ENCODE measurements at places on chromosomes 1 and 21.

DNA sequence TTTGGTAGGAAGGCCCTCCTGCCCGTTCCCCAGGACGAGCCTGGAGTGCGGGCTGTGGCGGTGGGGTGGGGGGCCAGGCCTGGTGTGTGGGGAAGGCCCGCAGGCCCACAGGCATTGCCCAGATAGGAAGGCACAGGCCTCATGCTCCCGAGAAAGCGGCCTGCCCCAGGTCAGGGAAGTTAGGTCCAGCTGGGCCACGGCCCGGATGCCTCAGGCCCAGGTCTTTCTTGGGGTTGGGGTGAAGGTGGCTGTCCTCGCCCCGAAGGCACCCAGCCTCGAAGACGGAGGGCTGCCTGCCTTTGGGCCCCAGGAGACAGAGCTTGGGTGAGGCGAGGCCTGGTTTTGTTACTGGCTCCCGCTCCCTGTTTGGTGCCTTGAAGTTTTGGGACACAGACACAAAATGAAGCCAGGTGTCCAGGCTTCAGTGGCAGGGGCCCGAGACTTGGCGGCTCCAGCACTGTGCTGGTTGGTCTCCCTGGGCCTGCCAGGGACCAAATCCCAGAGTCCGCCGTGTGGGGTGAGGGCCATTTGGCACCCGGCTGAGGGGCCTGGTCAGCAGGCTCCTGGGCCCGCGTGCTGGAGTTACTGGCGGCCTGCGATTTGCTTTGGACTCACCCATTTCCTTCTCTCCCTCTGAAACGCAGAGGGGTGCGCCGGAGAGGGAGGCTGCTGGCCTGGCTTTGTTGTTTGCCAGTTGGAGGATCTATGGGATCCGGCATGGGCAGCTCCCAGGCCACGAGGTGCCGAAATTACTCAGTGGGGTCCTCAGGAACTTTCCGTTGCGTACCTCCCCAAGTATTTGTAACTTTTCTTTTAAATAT is 2.0 kb downstream of the SKI start:
- peak; percentile 76 for DNase-seq

DNA sequence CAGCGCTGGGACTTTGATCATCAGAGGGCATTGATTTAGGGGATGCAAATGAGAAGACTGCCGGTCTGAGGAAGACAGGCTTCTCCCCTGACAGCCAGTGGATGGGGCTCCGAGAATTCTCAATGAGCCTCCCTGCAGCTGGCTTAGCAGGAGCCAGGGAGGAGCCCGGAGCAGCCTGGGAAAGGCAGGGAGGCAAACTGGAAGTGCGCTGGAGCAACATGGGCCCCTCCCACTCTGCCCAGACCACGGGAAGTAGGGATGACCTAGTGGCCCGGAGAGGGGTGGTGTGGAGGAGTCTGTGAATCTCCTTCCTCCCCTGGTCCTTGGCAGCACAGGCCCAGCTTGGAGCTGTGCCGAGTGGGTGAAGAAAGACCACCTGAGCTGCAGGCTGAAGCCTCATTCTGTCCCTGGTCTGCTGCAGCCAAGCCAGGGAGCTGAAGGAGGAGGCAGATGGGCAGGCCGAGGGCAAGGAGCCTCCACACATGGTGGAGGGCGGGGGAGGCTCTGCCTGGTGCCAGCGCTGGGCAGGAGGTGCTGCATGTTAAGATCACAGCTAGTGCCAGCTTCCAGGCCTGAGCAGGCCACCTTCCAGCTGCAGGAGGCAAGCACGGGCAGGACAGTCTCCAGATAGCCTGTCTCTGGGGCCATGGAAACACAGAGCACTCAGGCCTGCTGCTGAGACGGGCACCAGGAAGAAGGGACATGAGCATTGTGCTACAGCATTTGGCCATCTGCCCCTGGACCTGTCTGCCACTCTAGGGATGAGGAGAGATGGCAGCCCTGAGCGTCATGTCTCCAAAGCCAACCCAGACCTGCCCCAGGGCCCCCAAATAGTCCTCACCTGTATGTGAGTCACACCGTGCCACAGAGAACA is 12.2 kb upstream of the CLSTN1 start:
- DNase-seq = no peak

DNA sequence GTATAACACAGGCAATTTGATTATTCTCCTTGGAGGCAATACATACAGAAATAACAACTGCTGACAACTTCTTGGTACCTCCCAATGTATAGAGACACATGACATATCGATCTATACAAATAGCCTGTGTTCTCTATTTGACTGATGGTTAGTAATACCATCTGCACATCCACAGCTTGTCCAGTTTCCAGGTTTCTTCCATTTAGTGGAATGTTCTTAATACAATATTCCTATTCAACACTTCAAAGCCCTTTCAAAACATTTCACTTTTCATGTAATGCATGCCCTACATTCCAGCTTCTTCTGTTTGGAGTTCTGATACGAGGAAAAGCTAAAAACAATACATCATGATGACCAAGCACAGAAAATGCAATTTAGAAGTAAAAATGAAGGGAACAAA is 37.0 kb upstream of the GORAB start:
- DNase-seq = no peak

DNA sequence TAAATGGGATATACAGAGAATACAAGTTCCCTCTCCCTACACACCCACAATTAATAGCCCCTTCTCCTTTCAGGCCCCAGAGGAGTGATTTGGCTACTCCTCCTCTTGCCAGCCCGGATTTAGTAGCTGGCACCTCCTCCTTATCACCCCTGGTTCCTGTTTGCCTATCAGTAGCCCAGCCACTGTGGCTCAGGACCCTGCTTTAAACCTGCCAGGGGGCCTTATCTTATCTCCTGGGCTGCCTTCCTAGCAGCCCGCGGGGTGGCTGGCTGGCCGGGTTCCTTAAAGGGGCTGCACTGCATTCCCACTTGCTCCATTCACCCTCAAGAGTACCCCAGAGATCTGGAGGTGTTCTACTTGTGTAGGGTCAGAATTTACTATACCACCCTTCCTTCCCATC is 70.4 kb downstream of the PLEKHA6 start:
- DNase-seq = no peak

GRCh38 chr1:37305841-37306240 is 168.5 kb upstream of the ZC3H12A start:
- no peak for DNase-seq

DNA sequence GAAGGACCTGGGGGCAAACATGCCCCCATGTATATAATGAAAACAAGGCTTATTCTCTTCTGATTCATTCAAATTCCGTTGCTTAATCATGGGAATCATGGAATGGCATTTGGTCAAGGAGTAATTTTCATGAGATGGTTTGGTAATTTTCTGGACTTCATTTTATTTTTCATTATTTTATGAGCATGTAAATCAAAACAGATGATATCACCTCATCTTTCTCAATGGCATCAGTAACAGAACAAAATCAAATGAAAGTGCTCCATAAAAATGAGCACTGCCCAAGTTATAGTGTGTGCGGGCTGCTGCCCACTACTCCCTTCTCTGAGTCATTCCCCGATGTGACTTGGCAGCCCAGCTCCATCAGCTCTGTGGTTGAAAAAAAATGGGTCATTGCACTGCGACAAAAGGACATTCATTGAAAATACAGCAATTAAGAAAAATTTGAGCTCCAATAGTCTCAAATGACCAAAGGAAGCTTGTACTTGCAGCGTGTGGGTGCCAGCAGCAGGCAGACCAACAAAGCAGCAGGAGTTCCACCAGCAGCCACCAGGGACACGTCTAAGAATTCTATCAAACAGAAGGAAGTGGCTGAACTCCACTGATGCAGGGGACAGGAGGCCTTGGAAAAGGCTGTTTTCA is 84.3 kb upstream of the VAV3 start:
- peak; percentile 45 for DNase-seq

DNA sequence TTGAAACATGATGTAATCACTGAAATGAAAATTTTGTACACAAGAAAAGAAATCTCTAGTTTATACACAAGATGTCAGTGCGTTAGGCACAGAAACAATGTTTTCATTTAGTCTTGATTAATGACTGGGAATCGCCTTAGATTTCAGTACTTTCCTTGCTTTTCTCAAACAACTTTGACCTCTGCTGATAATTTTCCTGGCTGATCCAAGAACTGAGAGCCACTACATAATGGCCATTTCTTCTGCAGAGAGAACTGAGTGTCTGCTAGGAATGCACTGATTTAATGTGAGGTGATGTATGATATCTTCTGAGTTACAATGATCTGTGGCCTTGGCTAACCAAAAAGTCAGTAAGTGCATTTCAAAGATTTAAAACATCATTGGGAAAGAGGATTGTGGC is 308.1 kb downstream of the CTH start:
- no peak for DNase-seq

- DNase-seq = no peak
Measured at GRCh38 chr1:199742547-199742946, 285.0 kb upstream of the NR5A2 start.

DNA sequence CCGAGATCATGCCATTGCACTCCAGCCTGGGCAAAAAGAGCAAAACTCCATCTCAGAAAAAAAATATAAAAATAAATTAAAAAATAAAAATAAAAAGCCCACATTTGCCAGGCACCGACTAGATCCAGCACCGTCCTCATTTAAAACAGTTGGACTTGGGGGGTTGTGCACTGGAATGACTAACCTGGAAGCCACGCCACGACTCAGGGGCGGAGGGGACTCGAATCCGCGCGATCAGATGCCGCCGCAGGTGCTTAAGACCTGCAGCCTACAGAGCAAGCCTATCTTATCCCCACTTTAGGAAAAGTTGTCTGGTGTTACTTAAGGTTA is 38.5 kb downstream of the ZBTB8OS start:
- no peak for DNase-seq

DNA sequence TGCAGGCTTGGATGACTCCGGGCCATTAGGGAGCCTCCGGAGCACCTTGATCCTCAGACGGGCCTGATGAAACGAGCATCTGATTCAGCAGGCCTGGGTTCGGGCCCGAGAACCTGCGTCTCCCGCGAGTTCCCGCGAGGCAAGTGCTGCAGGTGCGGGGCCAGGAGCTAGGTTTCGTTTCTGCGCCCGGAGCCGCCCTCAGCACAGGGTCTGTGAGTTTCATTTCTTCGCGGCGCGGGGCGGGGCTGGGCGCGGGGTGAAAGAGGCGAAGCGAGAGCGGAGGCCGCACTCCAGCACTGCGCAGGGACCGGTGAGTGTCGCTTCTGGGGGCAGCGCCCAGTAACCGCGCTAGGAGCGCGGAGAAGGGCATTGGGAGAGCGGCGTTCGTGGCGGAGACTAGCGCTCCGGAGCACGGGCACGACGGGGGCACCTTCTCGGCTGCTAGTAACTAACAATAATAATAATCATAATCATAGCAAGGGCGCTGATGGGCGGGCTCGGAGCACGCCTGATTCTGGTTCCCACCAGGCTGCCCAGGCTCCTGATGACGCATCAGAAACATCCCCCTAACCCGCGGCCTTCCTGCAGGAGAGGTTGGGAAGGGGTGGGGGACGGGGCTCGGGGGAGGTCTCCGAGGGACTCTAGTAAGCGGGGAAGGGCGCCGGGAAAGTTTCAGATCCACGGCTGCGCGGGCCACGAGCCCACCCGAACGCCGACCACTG is at the start of gene MX1:
Gene MX1 (plus strand): TSS at position 286 of the 722 bp plus-strand sequence. CDS start 5,832 bp downstream, outside the sequence.
- peak; percentile 9 for DNase-seq

DNA sequence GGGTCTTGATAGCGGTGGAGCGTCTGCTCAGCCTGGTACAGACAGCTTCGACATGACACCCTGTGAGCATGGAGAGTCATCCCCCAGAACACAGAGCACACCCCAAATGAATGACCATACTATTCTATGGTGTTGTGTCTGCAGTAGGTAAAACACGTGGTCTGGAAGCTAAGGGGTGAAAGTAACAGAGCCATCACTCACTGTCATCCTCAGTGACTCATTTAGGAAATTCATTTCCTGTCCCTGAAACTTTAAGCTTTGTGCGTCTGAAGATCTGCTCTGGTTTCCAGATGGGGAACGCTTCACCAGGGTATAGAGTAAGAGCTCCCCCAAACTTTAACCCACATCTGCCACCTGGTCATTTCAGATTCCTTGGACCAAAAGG is 94.8 kb upstream of the DISP3 start:
- no peak for DNase-seq

DNA sequence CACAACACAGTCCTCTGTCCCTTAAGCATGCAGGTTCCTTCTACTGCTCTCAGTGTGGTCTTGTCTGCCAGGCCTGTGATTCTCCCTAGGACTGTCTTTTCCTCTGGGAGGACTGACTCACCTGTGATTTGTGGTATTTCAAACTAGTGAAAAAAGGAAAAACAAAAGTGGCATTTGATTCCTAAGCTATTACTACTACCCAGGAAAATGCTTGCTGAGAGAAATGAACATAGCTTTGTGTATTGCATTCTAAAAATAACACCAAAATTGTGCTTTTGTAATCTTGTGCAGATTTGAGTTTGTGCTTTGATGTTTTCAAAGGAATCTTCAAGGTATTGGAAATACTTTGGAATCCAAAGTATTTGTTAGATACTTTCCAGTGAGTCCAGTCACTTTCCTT is 57.0 kb downstream of the GPR161 start:
- DNase-seq = no peak

- DNase-seq = no peak
Measured at GRCh38 chr1:41418857-41419583, 57.8 kb downstream of the FOXO6 start.

DNA sequence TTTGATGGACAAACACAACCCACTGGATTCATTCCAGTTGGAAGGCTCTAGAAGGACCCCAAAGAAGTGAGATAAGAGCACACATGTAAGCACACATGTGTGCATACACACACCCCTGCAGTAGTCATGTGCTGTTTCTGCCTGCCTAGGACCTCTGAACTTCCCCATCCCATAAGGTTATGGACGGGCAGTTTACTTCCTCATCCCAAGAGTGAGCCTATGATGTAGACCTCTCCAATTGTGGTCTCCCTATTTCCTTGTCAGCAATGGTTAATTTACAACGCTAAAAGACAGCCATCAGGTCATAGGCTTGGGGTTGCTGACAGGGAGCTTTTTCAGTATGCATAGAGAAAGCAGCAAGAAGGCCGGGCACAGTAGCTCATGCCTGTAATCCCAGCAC is 15.4 kb upstream of the ADAR start:
- no peak for DNase-seq

GRCh38 chr1:184593597-184593996 is 161.1 kb downstream of the EDEM3 start:
- DNase-seq = no peak

- no peak for DNase-seq
Measured at GRCh38 chr1:2894381-2895041, 93.0 kb upstream of the TTC34 start.

GRCh38 chr1:225508538-225509375 is 80.9 kb upstream of the LBR start:
- no peak for DNase-seq

GRCh38 chr21:32508558-32508957 is 76.8 kb downstream of the TCP10L start:
- no peak for DNase-seq

GRCh38 chr1:119442756-119443155 is 27.8 kb downstream of the HSD3B2 start:
- DNase-seq = no peak

DNA sequence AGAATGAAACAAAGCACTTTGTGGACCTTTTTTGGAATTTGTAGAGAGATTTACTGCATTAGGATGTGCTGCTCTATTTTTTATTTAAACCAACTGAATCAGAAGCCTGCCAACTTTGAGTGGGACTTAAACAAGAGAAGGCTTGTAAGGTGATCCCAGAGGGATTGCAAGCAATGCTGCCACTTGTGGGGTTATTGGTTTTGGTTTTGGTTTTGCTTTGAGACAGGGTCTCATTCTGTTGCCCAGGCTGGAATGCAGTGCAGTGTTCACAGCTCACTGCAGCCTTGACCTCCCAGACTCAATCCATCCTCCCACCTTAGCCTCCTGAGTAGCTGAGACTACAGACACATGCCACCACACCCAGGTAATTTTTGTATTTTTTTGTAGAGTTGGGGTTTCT is 32.2 kb upstream of the GNG5 start:
- DNase-seq = no peak

GRCh38 chr1:154418923-154419619 is 13.9 kb downstream of the IL6R start:
- DNase-seq = no peak

All from spinal cord (tissue), 10 donors.